ENCODE measurements at places on chromosomes 1 and 21.

- no peaks in the 10 kb centered on the region for H3K36me3 ChIP-seq
- no peak overlapping the region for H3K4me3 ChIP-seq
- DNase-seq = no peak
- H3K4me1 ChIP-seq = no peaks in the 10 kb centered on the region
- H3K27ac ChIP-seq = no peak overlapping the region
- peaks cover 38% of the 10 kb centered on the region for H3K27me3 ChIP-seq
Observed at GRCh38 chr1:162136760-162137159, 67.3 kb downstream of the NOS1AP start.

- no peak overlapping the region for H3K27ac ChIP-seq
- DNase-seq = no peak
- H3K27me3 ChIP-seq = no peaks in the 10 kb centered on the region
- no peak overlapping the region for H3K4me3 ChIP-seq
- peaks cover 2% of the 10 kb centered on the region for H3K36me3 ChIP-seq
Observed at GRCh38 chr21:45517249-45518065, 24.8 kb downstream of the SLC19A1 start.

DNA sequence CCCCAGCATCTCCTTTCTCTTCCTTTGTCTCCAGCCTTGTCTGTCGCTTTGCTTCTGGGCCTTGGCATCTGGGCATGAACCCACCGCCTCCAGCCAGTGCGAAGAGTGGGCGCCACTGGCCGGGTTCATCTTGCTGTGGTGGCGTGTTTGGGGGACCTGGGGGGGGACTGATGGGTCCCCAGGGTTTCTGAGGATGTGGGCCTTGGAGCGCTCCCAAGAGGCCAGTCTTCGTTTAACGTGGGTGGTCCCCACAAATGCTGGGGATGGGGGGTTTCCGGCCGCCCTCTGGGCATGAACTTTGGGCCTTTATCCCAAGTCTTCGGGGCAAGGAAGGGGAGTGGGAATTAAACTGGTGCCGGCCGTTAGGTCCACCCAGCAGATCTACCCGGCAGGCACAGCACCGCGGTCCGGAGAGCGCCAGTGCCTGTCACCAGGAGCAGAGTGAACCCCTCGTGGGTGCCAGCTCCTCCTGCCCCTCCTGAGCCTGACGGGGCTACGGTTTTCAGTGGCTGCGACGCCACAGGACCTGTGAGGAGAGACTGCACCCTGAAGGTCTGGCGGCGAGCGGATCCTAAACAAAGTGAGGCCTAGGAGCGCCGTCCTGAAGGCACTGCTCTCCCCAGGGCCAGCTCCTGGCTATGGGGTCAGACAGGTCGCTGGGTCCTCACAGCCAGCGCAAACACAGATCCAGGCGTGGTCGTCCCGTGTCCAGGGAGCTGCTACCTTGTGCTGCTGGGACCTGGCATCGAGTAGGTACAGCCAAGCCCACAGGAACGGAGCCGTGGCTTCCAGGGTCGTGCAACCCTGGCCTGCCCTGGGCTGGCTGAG is 12.1 kb upstream of the C1orf174 start:
- H3K27ac ChIP-seq = no peak overlapping the region
- no peak for DNase-seq
- peaks cover 3% of the 10 kb centered on the region for H3K36me3 ChIP-seq
- H3K27me3 ChIP-seq = peaks cover 9% of the 10 kb centered on the region

- peaks cover 13% of the 10 kb centered on the region for H3K4me1 ChIP-seq
- no peak overlapping the region for H3K27ac ChIP-seq
- H3K27me3 ChIP-seq = no peaks in the 10 kb centered on the region
- no peak overlapping the region for H3K4me3 ChIP-seq
- no peak for DNase-seq
- H3K36me3 ChIP-seq = peaks cover 43% of the 10 kb centered on the region
Observed at GRCh38 chr1:90012300-90012699, 17.4 kb downstream of the ZNF326 start.

DNA sequence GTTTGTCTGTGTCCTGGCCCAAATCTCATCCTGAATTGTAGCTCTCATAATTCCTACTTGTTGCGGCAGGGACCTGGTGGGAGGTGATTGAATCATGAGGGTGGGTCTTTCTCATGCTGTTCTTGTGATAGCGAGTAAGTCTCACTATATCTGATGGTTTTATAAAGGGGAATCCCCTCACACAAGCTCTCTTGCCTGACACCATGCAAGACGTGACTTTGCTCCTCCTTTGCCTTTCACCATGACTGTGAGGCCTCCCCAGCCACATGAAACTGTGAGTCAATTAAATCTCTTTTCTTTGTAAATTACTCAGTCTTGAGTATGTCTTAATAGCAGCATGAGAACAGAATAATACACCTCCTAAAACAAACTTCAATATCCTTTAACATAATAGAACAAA is 1065.6 kb downstream of the PLA2G4A start:
- H3K4me1 ChIP-seq = no peaks in the 10 kb centered on the region
- H3K27ac ChIP-seq = no peak overlapping the region
- no peaks in the 10 kb centered on the region for H3K27me3 ChIP-seq
- DNase-seq = no peak
- H3K4me3 ChIP-seq = no peak overlapping the region

- H3K4me1 ChIP-seq = peaks cover 10% of the 10 kb centered on the region
- H3K4me3 ChIP-seq = no peak overlapping the region
- peak; percentile 15 for DNase-seq
- no peak overlapping the region for H3K27ac ChIP-seq
- H3K36me3 ChIP-seq = no peaks in the 10 kb centered on the region
Observed at GRCh38 chr1:28115267-28115666, 26.9 kb upstream of the EYA3 start.

DNA sequence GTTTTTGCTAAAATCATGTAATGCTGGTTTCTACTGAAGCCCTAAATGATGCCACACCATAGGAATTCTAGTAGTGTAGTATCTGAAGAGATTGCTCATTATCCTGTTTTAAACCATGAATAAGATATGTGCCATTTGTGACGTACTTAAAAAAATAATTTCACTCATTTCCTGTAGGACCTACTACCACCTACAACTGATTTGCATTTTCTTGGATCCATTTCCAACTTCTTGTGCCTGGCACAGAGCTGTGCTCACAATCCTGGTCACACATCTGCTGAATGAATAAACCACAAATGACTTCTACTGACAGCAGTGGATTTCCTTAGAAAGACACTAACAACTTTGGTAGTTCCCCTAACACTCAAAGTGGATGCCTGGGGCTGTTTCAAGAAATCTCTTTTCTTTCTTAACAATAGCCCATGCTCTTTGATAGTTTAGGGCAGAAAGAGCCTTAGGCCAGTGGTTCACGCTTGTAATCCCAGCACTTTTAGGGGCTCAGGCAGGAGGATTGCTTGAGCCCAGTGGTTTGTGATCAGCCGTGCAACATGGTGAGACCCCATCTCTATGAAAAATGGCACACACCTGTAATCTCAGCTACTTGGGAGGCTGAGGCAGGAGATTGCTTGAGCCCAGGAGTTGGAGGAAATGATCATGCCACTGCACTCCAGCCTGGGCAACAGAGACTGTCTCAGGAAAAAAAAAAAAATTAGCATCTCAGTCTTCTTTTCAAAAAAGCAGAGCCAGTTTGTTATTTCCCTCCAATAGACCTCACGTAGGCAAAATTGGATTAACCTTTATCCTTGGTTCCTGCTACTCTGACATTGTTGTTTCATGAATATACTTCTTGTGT is 13.0 kb upstream of the BATF3 start:
- H3K4me1 ChIP-seq = no peaks in the 10 kb centered on the region
- H3K36me3 ChIP-seq = no peaks in the 10 kb centered on the region
- H3K4me3 ChIP-seq = no peak overlapping the region
- no peak for DNase-seq

DNA sequence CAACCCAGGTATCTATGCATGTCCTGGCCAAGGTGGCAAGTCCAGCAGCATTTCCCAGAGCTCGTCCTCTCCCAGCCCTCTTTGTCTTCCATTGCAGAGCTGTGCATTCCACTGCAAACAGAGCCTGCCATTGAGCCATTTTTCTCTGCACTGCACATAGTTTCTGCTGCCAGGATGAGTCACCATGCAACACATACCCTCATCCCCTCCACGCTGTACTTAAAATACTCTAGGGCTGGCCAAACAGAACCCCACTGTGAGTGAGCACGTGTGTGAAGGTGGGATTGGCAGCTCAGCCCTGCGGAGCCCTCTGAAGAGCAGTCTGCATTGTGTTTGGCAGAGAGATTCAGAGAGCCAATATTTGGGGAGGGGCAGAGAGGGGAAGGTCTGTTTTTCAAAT is 3.9 kb upstream of the ATP1B1 start:
- H3K4me1 ChIP-seq = peaks cover 6% of the 10 kb centered on the region
- H3K27me3 ChIP-seq = no peaks in the 10 kb centered on the region
- peaks cover 7% of the 10 kb centered on the region for H3K36me3 ChIP-seq
- H3K27ac ChIP-seq = no peak overlapping the region

DNA sequence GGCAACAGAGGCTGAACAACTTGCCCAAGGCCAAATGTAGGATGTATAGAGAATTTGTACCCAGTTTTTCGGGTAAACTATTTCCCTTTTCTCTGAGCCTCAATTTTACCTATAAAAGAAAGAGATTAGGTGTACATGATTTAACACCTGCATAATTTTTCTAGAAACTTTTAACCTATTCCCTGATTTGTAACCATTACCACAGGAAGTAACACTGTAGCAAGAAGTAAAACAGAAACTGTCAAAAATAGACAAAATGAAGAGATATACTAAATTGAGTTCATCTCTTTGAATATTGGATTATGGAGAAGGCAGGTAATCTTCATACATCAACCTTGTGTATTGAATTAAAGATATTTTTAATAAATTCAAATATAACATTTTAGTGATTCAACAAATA is 136.2 kb downstream of the ZC3H11B start:
- H3K27ac ChIP-seq = no peak overlapping the region
- no peaks in the 10 kb centered on the region for H3K4me1 ChIP-seq
- no peaks in the 10 kb centered on the region for H3K36me3 ChIP-seq
- no peak for DNase-seq

DNA sequence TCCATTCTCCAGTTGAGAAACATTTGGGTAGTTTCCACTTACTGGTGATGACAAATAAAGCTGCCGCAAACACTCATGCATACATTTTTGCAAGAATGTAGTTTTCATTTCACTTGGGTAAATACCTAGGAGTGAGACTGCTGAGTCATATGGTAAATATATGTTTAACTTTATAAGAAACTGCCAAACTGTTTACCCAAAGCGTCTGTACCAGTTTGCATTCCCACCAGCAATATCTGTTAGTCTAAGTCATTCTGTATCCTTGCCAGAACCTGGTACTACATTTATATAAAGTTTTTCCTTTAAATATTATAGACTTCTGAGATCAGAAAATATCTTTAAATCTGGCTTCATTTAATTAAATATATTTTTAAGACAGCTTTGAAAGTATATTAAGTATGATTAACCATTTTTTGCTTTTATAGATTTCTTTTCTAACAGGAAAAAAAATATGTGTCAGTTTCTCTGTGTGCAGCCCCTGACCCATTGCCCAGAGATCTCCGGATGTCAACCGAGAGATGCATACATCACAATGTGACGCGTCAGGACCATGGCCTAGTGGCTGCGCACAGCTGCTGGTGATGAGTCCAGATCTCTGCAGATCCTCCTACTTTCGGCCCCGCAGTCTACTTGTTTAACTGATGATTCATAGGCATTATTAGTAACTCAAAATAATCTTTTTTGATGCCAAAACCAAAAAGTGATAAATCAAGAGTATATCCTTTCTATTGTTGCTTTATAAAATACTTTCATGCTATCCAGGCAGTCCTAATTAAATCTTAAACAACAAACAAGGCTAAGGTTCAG is 227.1 kb upstream of the MAP1LC3C start:
- no peaks in the 10 kb centered on the region for H3K27me3 ChIP-seq
- no peaks in the 10 kb centered on the region for H3K36me3 ChIP-seq
- H3K27ac ChIP-seq = no peak overlapping the region
- no peak overlapping the region for H3K4me3 ChIP-seq
- no peaks in the 10 kb centered on the region for H3K4me1 ChIP-seq
- DNase-seq = no peak

DNA sequence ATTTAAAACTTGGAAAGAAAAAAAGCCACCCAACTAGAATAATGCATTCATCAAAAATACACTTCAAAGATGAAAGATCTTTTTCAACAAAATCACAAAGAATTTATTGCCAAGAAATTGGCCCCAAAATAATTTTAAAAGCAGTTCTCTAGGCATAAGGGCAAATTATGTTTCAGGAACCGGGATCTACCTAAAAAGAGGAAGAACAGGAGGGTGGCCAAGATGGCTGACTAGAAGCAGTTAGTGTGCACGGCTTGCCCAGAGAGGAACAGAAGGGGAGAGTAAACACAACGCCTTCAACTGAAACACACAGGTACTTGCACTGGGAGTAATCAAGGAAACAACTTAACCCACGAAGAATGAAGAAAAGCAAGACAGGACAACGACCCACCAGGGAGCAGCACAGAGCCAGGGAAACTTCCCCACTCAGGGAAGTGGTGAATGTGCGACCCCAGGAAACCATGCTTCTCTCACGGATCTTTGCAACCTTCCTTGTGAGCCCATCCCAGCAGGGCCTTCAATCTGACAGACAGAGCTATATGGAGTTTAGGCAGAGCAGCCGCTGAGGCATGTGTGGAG is 46.1 kb downstream of the ACKR1 start:
- H3K27ac ChIP-seq = no peak overlapping the region
- peaks cover 80% of the 10 kb centered on the region for H3K27me3 ChIP-seq
- no peak overlapping the region for H3K4me3 ChIP-seq
- no peaks in the 10 kb centered on the region for H3K36me3 ChIP-seq
- DNase-seq = no peak
- no peaks in the 10 kb centered on the region for H3K4me1 ChIP-seq

GRCh38 chr1:160780398-160780755 is 15.6 kb upstream of the LY9 start:
- H3K27ac ChIP-seq = no peak overlapping the region
- no peak overlapping the region for H3K4me3 ChIP-seq
- no peak for DNase-seq
- H3K4me1 ChIP-seq = peaks cover 21% of the 10 kb centered on the region

DNA sequence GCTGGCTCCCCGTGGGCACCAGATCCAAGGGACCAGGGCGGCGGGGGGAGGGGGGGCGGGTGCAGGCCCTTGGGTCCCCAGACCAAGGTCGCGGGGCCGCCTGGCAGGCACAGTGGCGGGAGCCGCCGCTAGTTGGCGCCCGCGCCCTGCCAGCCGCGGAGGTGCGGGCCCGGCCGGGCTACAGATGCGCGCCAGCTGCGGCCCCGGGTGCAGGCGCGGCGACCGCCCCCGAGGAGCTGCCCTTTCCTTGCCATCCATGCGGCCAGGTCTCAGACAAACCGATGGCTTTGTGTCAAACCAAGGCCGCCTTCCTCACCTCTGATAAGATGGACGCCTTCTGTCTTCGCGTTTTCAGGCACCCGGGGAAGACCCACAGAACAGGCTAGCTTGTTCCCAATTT is 2.2 kb upstream of the RUNX3 start:
- peak overlapping the region; percentile 59 for H3K27ac ChIP-seq
- H3K4me3 ChIP-seq = peak overlapping the region; percentile 46
- H3K4me1 ChIP-seq = peaks cover 31% of the 10 kb centered on the region
- no peaks in the 10 kb centered on the region for H3K27me3 ChIP-seq

- no peak overlapping the region for H3K4me3 ChIP-seq
- H3K36me3 ChIP-seq = no peaks in the 10 kb centered on the region
- DNase-seq = no peak
- H3K27ac ChIP-seq = no peak overlapping the region
Observed at GRCh38 chr1:36731226-36732014, 248.7 kb upstream of the CSF3R start.

- H3K36me3 ChIP-seq = no peaks in the 10 kb centered on the region
- no peak overlapping the region for H3K4me3 ChIP-seq
- no peaks in the 10 kb centered on the region for H3K4me1 ChIP-seq
- no peak for DNase-seq
- H3K27me3 ChIP-seq = peaks cover 58% of the 10 kb centered on the region
Observed at GRCh38 chr1:30877205-30877912, 31.2 kb downstream of the SDC3 start.

GRCh38 chr1:46583494-46583893 is 20.6 kb downstream of the MKNK1 start:
- H3K36me3 ChIP-seq = peaks cover 25% of the 10 kb centered on the region
- DNase-seq = no peak
- H3K27me3 ChIP-seq = no peaks in the 10 kb centered on the region
